Fibroblast of skin of abdomen (primary cell): ENCODE measurements at places on chromosomes 5 and 9.
A peak's percentile ranks its signal among the peaks of the same experiment; 100 is the strongest.

GRCh38 chr5:14869233-14869632, 2.3 kb downstream of the ANKH start:
- DNase-seq, result no peak

DNA sequence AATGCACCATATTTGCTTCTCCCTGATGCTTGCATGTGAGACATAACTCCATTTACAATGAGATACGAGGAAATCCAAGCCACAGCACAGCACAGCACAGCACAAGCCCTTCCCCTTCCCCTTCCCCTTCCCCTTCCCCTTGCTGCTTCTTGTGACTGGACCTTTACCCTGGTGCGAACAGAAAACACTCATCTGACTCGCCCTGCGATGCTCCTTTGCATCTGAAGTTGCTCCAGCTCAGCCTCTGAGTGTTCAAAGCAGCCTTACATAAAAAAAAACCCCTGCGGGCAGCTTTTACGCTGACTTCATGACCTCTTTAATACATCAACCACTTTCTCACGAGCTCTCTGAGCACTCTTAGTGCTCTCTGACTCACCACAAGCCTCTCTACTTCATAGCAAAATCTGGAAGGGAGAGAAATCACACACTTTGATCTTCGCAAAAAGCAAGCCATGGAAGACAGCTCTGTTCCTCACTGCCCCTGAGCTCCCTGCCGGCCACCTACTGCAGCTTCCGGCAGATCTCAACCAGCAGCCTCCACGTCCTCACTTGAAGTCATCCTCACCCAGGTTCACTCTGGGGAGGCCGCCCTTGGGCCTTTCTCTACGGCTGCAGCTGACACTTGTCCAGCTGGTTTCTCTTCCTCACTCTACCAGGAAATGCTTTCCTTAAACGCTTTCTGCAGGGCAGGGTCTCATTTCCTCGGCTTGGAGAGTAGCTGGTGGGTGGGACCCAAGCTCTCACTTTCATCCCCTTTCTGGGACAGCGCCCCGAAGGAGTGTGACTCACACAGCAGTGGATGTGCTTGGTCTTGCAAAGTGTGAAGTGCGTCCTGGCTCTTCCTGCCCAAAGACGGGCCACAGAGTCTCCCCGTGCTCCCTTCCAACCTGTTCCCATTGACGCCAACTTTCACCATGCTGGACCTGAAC, 5.3 kb downstream of the SLC34A1 start:
- DNase-seq, result peak; percentile 75

- DNase-seq, result peak; percentile 77
Observed at GRCh38 chr5:44246986-44247385, 142.2 kb downstream of the FGF10 start.

DNA sequence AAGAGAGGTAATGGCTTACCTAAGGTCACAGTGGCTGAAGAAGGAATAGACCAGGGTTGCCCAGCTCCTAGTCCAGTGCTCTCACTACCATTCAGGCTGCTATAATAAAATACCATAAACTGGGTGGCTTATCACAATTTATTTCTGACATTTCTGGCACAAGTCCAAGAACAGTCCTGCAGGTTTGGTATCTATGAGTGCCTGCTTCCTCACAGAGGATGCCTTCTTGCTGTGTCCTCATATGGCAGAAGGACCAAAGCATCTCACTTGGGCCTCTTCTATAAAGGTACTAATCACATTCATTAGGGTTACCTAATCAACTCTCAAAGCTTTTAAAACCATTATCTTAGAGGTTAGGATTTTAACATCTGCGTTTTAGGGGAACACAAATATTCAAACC, 17.2 kb downstream of the STARD4 start:
- DNase-seq, result no peak

DNA sequence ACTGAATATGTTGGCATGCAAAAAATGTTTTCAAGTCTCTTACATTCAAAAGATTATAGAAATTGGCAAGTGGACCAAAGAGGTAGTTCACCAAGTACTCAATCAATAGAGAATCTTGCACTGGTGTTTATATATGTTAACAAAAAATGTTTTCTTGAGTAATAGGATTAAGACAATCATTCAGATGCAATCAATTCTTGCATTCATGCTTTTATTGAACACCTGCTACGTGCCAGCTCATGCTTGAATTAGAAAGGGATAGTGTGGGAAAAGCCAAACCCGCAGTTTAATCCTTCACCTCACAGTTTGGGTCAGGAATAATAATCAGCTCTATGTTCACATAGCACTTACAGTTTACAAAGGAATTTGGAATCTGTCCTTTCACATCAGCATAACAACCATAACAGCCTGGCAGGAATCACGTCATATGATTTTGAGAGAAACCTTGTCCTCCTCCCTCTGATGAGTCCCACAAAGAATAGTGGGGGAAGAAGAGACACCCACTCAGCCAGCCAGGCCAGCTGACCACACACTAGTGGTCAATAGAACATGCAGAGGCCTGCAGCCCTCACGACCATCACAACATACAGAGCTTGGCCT, 36.8 kb upstream of the FRRS1L start:
- no peak for DNase-seq

- peak; percentile 67 for DNase-seq
Observed at GRCh38 chr5:111776913-111777781, 20.2 kb upstream of the NREP start.

DNA sequence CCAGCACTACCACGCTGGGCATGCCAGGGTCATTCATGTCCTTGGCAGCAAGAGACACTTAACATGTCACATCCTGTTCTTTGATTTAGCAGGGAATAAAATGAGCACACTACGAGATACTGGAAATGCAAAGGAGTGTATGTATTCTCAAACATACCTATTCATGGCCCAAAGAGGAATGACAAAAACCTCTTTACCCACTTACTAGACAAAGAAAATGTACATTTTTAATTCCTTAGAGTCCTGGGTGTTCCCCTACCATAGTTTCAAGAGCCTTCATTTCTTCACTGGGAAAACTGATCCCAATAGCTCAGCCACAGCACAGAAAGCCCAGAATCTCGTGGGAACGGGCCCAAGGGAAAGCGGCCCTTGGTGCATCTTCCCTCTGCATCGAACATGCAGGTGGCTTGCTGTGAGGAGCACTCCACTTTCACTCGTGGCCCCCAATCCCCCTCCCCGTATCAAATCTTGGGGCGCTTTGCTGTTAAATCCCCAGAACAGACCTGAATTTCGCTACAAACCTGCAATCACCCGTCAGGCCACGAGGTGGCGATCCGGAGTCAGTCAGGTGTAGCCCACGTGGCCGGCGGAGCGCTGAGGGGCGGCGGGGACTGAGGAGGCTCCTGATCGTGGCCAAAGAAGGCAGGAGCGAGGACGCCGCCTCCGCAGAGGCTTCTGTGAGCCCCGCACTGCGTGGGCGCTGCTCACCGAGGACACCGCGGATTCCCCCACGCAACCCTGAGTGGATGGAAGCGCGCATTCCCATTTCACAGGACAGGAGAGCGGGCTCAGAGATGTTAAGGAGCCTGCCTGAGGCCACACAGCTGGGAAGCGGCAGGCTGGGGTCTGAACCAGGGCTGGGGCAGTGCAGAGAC, 91.4 kb downstream of the LMX1B start:
- DNase-seq, result peak; percentile 55
